ENCODE measurements at places on chromosomes 11 and 22.

GRCh38 chr11:41497974-41498373 is 38.5 kb upstream of the LRRC4C start:
- peak; percentile 79 for DNase-seq

GRCh38 chr11:110305169-110306018 is 9.0 kb upstream of the RDX start:
- peak; percentile 25 for DNase-seq

- DNase-seq = peak; percentile 97
These were observed 41.8 kb downstream of the TXN2 start for GRCh38 chr22:36439481-36440271.

GRCh38 chr11:3359092-3359824 is 19.7 kb downstream of the ZNF195 start:
- no peak for DNase-seq

GRCh38 chr22:32177221-32177765 is 18.2 kb upstream of the C22orf42 start:
- DNase-seq = peak; percentile 3

DNA sequence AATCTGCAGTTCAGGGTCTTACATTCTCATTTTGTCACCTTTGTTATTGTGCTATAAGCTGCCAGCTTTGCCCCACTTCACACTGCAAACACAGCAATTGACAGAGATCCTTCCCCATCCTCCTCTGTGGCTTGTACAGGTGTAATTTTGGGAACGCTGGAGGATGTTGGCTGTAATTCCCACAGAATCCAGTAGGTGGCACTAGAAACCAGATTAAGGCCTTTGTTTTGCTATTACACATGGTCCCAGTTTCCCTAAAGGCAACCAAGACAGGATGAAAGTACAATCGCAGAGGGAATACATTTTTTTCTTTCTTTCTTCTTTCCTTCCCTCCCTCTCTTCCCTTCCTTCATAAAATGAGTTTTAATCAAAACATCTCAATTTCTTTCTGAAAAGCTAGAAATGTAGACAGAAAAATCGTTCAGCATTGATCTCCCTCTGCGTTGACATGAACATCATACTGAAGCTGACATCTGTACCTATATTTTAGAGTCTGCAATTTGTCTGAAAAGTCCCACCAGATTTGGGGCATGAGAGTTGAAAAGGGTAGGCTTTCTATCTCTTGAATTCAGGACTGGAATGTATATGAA is 21.3 kb upstream of the NELL1 start:
- DNase-seq = peak; percentile 48

DNA sequence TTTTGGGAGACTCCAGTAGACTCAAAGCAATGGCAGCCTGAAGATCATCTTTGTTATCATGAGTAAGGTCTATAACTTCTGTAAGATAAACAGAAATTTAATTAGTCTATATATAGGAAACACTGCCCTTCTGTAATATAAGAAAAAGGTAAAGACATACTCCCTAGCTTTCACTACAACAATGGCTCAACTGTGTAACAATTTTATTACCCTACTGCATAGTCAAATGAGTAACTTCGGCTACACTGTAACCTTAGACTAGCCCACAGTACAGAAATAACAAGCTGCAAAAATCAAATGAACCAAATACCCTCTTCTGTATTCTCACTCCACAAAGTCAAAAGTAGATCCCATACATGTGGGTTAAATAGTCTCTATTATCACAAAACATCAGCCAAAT is 33.7 kb downstream of the USP28 start:
- no peak for DNase-seq

DNA sequence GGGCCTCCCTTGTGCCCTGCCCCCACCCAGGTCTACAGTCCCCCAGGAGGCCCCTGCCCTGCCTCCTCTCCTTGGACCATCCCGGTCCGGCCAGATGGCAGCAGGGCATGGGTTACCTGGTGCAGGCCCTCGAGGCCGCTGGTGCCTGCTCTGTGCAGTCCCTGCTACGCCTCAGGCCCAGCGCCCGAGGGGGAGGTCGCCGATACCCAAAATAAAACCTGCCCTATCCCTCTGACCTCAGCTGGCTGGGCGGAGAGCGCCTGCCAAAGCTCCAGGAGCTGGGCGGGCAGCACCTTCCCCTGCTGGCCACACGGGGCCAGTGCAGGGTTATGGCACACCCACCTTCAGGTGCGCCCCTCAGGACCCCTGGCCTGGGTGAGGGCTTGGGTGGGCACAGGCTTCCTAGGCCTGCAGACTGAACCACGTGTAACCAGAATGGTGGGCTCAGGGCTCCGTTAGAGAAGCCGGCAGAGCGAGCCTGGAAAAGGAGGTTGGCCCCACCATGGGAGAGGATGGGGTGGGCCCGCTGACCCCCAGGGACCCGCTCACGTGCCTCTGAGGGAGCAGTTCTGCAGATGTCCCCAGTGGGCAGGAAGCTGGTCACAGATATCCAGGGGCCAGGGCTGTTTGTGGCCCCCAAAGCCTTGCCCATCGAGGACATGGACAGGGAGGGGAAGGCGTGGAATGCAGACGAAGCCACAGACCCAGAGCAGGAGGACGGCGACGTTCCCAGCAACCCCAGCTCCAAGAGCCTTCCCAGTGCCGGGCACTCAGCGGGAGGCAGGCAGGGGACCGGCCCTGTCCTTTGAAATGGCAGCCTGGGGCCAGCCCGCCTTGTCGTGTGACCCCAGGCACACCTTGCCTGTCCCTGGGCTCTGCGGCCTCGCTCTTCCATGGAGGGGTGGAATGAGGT is 1.7 kb upstream of the TNNT3 start:
- no peak for DNase-seq

DNA sequence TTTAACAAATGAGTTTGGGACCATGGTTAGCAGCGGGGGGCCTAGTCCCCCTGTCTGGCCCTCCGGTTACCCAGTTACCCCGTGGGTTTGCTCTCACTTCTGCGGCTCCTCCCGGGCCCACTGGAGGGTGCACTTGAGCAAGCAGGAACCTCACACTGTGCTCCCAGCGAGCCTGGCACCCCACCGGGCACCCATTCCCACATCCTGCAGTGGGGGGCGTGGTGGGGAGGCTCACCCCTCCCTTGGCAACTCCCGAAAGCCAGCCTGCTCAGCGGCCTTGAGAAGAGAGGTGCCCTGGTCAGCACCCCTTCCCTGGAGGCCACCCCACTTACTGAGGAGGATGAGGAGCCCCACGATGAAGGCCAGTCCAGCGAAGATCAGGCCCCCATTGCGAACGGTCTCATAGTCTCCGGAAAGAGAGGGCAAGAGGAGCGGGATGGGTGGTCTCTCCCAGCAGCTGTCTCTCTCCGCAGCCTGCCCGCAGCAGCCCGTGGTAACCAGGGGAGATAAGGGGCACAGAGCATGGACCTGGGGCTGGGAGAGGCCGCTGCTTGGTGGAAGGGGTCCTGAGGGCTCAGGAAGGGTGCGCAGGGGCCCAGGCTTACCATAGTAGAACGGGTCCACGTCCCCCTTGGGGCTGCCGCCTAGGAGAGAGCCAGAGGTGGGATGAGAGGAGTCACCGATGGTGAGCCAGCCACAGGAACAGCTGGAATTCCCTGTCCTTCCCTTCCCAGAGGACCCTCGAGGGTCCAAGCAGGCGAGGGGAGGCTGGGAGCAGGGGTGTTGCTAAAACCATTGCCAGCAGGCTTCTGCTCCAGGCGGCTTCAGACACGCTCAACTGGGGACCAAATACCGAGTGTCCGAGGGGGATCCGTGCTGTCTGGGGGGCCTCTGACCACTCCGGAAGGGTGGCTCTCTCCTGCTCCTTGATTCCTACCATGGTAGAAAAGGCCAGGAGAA is 2.2 kb downstream of the FXYD2 start:
- DNase-seq = no peak

- DNase-seq = no peak
These were observed 59.1 kb downstream of the SCGB1A1 start for GRCh38 chr11:62477927-62478326.

DNA sequence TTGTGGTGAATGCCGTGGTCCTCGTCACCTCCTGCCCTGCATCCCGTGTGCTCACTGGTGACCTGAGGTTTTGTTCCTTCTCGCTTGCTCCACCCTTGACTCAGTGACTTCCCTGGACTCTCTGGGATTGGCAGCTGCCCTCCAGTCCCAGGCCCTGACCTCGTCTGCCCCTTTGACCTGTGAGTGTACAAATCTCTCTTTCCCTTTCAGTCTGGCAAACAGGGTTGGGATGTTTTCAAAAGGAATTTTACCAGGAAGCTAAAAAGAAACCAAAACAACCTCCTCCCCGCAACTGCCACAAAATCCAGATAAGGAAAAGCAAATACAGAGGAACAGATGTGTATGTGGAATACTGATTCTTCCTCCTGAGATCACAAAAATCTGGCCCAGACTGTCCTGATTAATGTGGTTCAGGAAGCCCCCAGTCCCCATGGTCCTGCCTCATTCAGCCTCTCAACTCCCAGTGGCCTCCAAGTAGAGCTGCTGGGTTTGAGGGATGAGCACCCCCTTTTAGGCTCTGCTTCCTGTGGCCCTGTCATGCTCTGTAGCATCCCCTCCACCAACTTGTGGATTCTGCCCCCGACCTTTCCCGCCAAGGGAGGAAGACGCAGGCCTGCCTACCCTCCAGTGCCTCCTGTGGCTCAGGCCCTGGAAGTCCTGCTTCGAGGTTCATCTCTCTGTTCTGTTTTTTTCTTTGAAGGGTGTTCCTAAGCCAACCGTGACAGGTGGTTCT is 15.2 kb downstream of the ROBO4 start:
- no peak for DNase-seq

GRCh38 chr11:69816671-69817070 is 2.5 kb downstream of the FGF3 start:
- no peak for DNase-seq

- DNase-seq = no peak
These were observed 212.4 kb upstream of the SESN3 start for GRCh38 chr11:95443386-95443785.

DNA sequence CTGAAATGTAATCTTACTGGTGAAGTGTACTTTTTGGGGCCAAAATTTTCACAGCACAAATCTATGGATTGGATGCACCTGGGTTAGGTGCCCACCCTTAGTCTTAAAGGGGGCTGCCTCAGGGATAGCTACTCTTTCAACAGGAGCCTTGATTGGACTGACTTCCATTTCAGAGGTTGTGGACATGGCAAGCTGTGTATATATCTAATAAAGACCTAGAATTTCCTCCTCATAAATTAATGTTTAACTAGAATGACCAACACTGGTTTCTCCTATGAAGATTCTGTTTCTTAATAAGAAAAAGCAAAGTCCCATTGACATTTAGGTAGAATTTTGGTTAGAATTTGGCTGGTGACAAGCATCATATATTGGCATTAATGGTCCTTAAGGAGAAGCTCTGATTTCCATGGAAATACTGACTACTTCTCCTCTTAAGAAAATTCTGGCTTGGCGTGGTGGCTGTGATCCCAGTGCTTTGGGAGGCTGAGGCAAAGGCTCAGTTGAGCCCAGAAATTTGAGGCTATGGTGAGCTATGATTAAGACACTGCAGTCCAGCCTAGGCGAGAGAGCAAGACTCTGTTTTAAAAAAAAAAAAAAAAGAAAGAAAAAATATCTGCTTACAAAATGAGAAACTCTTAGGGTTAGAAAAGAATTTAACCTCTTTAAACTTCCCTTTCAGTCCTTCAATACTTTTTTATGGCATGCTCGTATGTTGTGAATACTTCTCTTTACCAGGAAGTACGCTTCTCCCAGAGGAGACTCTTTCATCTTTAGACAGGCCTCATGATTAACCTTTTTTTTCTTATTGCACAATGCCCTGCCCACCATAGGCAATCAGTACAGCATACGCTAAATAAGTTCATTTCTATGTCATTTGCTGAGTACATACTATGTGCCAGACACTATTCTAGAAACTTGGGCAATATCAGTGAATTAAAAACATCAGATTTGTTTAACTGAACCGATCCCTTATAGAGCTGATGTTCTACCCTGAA is 77.2 kb downstream of the PRR5L start:
- no peak for DNase-seq

GRCh38 chr11:2136952-2137201 is 2.3 kb downstream of the IGF2 start:
- no peak for DNase-seq

DNA sequence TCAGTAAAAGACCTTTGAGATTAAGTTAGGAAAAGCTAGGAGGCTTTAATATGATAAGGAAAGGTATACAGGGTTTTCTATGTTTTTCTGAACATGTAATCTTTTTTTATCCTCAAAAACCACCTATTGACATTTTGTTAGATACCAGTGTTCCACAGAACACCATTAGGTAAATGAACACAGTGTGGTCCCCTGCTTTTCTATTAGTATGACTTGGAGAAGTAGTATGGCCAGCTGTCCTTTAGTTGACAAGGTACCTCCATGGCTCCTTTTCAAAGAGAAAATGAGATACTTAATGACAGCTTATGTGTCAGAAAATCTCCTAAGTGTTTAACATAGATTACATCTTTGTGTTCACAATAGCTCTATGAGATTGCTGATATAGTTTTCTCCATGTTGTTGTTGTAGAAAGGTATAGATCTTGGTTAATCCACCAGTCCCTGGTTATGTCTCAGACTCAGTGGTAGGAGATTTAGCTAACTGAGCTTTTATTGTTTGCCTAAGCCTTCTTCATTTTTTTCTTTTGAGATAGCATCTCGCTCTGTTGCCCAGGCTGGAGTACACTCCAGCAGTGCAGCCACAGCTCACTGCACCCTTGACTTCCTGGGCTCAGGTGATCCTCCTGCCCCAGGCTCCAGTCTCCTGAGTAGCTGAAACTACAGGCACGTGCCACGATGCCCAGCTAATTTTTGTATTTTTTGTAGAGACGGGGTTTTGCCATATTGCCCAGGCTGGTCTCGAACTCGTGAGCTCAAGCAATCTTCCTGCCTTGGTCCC is 46.0 kb downstream of the STIM1 start:
- no peak for DNase-seq

GRCh38 chr11:117748771-117749540 is 48.1 kb downstream of the DSCAML1 start:
- DNase-seq = no peak

- DNase-seq = peak; percentile 29
These were observed 97.3 kb downstream of the COMMD9 start for GRCh38 chr11:36191941-36192340.

GRCh38 chr11:12705874-12706273 is 31.7 kb downstream of the TEAD1 start:
- no peak for DNase-seq

DNA sequence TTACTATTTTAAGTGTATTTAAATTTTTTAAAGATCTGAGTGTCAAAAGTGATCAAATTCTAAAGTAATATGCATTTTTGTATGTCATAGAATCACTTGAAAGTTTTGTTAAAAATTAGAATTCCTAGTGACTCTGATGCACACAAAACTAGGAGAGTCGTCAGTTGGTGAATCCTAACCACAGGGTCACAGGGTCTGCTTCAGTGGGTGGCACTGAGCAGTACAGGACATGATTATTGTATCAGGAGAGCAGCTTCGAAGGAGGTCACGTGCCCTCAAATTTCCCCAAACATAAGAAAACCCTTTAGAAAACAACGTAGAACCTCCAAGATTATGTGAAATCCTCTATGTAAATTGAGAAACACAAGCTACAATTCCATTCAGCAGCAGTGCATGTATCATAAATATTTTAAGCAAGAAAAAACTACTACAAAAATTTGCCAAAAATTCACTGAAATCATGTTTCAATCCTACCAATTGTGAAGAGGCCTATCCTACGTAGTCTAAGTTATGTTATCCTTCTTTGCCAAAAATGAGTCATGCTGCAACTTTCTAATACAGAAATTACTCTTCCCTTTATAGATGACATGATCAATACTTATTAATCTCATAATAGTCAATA is 323.6 kb downstream of the AASDHPPT start:
- peak; percentile 65 for DNase-seq

Measured in fibroblast of upper back skin (primary cell).